Chondrocyte (in vitro differentiated cells): ENCODE measurements at places on chromosomes 7 and 10. TPM values are rescaled to one million over a fixed set of nuclear protein-coding genes. Genes with fewer than 3 reads are reported as not detected.

Gene TCERG1L
- total RNA-seq = not detected in 3 replicates

Gene PITX3
- total RNA-seq = not detected in 3 replicates

Gene FKBP6
- total RNA-seq = not detected in 3 replicates

Gene LAMB4
- total RNA-seq = 0.15 TPM in 1 of 3 replicates, not detected in the others

Gene SLC26A4
- total RNA-seq = 0.55 to 0.85 TPM (median 0.60 TPM) in 3 replicates

Gene HOXA7
- not detected in 3 replicates for total RNA-seq

Gene SPRN
- total RNA-seq = 2.4 to 7.3 TPM (median 6.5 TPM) in 3 replicates

Gene SPDYE11
- not detected in 3 replicates for total RNA-seq

Gene PIP
- total RNA-seq = not detected in 3 replicates

Gene SLC16A9
- 1.00 to 1.5 TPM (median 1.2 TPM) in 3 replicates for total RNA-seq

GRCh38 chr7:776381-776780 lies 49.3 kb upstream of the PRKAR1B start:
- H3K4me3 ChIP-seq = no peak overlapping the region
- H3K4me1 ChIP-seq = peaks cover 43% of the 10 kb centered on the region

GRCh38 chr7:38232502-38233366 lies 40.7 kb downstream of the TARP start:
- no peak for DNase-seq
- H3K27ac ChIP-seq = no peak overlapping the region
- H3K4me1 ChIP-seq = no peaks in the 10 kb centered on the region

DNA sequence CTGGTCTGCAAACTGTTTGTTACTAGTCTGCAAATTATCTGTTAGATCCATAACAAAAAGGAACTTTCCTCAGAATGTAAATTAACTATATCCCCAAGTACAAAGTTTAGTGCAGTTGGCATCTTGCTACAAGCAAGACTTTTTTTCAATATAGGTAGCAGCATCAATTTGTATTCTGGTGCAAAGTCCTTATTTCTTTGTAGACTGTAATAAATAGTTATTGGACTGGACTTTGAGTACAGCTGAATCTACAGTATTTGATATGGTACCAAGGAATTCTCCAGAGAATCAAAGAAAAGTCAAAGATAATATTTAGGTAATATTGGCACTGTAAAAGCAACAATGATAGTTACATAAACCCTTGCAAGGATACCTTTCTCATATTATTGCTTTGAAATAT lies 89.6 kb downstream of the EXOC6 start:
- no peaks in the 10 kb centered on the region for H3K36me3 ChIP-seq
- H3K27ac ChIP-seq = no peak overlapping the region
- no peaks in the 10 kb centered on the region for H3K27me3 ChIP-seq

- H3K27me3 ChIP-seq = no peaks in the 10 kb centered on the region
- peaks cover 9% of the 10 kb centered on the region for H3K4me1 ChIP-seq
- DNase-seq = peak; percentile 9
- peaks cover 2% of the 10 kb centered on the region for H3K36me3 ChIP-seq
- no peak overlapping the region for H3K4me3 ChIP-seq
- H3K27ac ChIP-seq = no peak overlapping the region
These were observed 4.9 kb upstream of the PHKG1 start for GRCh38 chr7:56097700-56098099.

- no peak overlapping the region for H3K27ac ChIP-seq
- H3K27me3 ChIP-seq = no peaks in the 10 kb centered on the region
- no peak overlapping the region for H3K4me3 ChIP-seq
These were observed 502.2 kb downstream of the ARL4A start for GRCh38 chr7:13189668-13190067.

DNA sequence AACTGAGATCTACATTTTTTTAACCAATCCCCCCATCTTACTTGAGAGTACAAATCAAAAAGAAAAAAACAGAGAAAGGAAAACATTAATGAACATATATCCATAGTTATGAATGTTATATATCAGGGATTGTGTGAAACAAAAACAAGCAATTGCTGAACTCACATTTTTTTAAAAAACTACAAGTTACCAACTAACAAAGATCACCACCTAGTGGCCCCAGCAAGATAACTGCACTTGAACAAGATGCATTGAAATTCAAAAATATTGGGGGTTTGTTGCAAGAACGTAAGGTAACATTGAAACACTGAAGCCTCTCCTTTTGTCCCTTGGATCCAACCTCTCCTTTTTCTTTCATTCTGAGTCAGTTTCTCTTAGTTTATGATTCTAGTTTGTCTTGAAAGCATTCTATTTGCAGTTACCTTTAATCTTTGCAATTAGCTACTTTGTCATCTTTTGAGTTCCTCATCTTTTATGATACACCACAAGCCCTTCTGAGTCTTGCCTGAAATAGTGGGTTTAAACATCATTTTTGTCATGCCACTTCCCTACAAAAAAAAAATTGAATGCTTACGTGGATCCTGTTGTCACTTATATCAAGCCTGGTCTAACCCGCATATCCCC lies 87.3 kb upstream of the TES start:
- DNase-seq = no peak
- H3K4me3 ChIP-seq = no peak overlapping the region
- peaks cover 13% of the 10 kb centered on the region for H3K27me3 ChIP-seq
- H3K36me3 ChIP-seq = peaks cover 2% of the 10 kb centered on the region
- no peak overlapping the region for H3K27ac ChIP-seq

DNA sequence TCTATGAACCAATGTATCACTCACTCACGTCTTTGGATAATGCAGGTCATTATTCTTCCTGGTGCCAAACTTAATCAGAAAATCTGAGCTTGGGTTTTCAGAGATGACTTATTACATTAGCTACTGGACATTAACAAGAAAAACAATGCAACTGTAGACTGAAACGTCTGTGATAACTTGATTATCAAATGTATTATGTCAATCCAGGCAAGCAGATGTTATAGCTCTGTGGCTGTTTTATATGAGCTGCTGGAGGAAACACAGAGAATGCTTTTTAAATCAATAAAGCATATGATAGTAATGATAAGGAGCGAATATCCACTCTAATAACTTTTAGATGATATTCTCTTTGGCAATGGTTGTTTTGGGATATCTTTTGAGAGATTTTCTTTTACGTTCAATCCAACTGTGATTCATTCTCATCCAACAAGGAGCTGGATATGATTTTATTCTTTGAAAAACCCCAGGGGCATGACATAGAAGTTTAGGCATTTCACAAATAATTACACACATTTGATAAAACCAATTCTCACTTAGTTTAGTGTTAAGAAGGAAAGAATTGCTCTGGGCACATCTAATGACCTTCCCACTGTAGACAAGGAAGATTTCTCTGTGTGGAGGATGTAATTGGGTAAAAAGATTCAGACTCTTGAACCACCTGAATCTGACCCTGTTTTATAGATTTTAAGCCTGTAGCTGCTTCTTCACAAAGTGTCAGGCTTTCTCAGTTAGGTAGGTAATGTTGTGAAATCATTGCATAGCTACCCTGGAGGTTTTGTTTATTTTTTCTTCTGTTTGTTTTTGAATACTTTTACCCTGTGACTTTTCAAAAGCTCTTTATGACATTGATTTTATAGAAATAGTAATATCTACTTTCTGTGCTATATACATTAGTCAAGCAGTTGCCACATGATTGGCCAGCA lies 1124.7 kb downstream of the DNAJB9 start:
- H3K27ac ChIP-seq = no peak overlapping the region
- H3K4me3 ChIP-seq = no peak overlapping the region
- H3K27me3 ChIP-seq = no peaks in the 10 kb centered on the region
- no peaks in the 10 kb centered on the region for H3K36me3 ChIP-seq
- DNase-seq = no peak

- no peak overlapping the region for H3K4me3 ChIP-seq
- H3K27ac ChIP-seq = no peak overlapping the region
- H3K4me1 ChIP-seq = no peaks in the 10 kb centered on the region
These were observed 35.5 kb downstream of the GPR141 start for GRCh38 chr7:37719077-37719476.

DNA sequence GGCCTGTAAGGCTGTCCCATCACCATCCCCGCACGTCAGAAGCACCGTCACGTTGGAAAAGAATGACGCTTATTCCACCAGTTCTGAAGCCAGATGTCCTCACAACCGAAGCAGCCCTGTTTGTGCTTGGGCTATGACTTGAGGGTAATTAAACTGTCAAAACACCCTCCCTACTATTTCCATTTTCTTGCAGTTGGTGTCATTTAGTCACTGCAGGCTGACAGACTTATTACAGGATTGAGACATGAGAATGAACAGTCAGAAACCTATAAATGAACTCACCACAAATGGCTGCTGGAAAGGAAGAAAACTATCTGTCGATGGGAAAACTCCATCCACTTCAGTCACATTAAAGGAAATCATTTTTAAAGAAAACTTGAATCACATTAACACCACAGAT lies 85.3 kb downstream of the VOPP1 start:
- peaks cover 32% of the 10 kb centered on the region for H3K36me3 ChIP-seq
- no peak overlapping the region for H3K27ac ChIP-seq
- no peaks in the 10 kb centered on the region for H3K27me3 ChIP-seq
- no peak for DNase-seq
